ENCODE measurements at places on chromosomes 6 and 20.

DNA sequence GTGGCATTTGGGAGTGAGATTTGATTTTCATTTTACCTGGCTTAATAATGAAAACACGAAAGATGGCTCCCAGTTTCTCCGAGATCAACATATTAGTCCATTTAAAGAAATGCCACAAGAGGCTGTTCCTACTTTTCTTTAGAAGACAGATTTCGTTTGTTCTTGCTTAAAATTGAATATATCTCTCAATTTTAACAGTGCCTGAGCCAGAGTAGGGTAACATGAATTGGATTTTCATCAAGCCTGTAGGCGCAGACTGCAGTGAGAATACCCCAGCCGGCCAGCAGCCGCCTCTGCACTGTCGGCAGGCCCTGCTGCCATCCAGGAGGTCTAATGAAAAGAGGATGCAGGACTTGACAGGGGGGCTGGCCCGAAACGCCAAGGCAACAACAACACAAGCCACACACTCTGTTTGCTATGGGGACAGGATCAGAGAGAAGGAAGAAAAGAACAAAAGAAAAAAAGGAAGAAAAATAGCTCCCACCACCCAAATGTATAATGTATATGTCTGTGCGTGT lies 72.5 kb downstream of the PPP1R3G start:
- no peak for DNase-seq

- DNase-seq = no peak
These were observed 33.3 kb downstream of the FAM50B start for GRCh38 chr6:3882431-3882830.

DNA sequence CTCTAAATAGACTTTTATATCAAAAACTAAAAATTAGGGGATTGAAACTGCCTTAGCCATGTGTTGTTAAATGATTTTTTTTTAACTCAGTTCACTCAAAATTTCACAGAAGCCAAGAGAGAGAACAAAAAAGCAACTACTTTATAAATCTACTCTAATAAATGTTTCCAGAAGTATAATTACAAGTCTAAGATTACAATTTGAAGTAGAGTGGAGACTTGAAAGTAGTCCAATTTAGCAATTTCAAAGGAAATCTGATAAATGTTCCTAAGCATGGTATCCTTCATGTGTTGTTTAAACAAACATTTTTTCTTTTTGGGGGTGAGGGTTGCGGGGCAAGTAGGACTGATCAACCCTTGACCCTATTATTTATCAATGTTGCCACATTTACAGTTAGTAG lies 72.6 kb downstream of the PHIP start:
- no peak for DNase-seq

- no peak for DNase-seq
These were observed 8.0 kb downstream of the EIF2S2 start for GRCh38 chr20:34104059-34104458.

DNA sequence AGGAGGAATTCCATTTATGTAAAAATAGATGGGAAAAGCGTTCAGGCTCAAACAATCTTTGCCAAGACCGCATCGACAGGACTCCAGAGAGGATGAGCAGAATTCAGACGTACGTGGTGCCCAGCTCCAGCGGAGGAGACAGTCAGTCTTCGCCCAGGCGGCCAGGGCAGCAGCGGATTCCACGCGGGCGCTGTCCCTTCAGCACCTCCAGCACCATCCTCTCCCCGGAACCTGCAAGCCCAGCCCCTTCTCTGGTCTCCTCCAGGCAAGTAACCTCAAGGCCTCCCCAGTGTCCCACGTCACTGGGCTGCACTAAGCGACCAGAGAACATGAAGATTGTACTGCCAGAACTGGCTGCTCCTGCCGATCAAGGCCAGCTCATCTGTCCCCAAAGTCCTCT lies 2.8 kb upstream of the KCNQ2 start:
- DNase-seq = no peak

- DNase-seq = no peak
These were observed 121.0 kb upstream of the ZNF184 start for GRCh38 chr6:27593861-27594260.

Data from activated CD4-positive, alpha-beta T cell treated with anti-CD3 and anti-CD28 coated beads, Interleukin-2, amount 50 U/mL, for 48 hours (primary cell).